ENCODE measurements at places on chromosomes 1 and 21. TPM values are rescaled to one million over a fixed set of nuclear protein-coding genes. Genes with fewer than 3 reads are reported as not detected.

DNA sequence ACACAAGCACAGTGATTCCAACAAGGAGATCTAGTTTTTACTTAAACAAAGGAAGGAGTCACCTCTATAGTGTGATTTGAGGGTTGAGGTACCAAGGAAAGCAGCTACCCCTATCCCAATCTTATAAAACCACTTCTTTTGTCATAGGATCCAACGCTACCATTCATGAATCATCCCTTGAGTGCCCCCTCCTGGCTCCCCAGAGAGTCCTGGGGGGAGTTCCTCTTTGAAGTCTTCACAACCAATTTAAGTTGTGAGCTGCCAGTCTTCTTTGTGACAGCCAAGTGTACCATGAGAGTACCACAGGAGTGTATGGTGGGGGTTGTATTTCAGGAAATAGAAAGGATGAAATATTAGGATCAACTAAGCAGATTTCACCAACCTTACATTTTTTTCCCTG is 39.1 kb upstream of the NHLH2 start:
- no peaks in the 10 kb centered on the region for H3K4me1 ChIP-seq
- H3K4me3 ChIP-seq: no peak overlapping the region
- H3K27ac ChIP-seq: no peak overlapping the region
- H3K27me3 ChIP-seq: peaks cover 8% of the 10 kb centered on the region
- no peaks in the 10 kb centered on the region for H3K36me3 ChIP-seq

DNA sequence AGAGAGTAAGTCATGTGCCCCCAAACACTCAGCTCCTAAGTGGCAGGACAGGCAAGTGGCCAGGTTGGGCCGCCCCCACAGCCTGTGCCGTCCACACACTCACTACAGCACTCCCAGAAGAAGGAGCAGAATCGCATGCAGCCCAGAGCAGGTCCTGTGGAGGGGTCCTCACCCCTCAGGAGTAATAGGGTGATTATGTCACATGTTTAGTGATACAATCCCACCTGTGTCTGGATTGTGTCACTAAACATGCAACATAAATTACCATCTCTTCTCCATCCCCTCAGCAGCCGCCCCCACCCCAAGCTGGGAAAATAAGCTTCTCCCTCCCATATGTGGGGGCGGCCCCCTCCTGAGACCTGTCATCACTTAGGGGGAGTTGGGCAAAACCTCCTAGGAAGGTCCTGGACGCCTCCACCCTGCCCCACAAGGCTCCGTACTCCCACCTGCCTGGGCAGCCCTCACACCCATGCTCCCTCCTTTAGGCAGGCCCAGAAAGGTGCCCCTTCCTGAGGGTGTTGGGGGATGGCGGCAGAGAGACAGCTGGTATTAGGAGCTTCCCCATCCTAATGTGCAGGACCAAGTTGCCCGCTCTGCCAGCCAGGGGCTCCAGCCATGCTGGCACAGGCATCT is 56.9 kb downstream of the STUM start:
- DNase-seq: no peak
- H3K36me3 ChIP-seq: no peaks in the 10 kb centered on the region
- no peaks in the 10 kb centered on the region for H3K4me1 ChIP-seq
- no peak overlapping the region for H3K27ac ChIP-seq
- no peak overlapping the region for H3K4me3 ChIP-seq

DNA sequence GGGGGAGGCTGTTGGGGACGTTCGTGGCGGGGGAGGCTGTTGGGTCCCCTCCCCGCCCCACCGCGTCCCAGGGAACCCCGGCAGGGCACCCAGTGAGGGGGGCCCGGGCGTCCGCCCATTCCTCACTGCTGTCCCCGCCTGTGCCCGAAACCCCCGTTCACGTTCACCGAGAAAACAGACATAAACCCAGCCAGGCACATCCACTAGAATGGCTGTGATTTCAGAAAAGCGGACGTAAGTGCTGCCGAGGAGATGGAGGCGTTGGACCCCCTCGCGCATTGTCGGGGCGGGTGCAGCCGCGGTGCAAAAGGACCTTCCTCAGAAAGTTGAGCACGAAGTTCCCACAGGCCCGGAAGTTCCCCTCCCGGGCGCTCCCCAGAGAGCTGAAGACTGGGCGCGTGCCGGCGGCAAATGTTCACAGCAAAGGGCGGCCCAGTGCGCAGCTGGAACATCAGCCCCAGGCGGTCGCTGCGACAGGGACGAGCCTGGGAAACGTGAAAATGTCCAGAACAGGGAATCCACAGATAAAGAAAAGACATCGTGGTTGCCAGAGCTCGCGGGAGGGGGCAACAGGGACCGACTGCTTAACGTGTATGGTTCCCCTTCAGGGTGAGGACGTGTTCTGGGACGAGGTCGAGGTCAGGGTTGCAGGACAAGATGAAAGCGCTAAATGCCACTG is 18.5 kb upstream of the SAMD11 start:
- H3K4me1 ChIP-seq: peaks cover 12% of the 10 kb centered on the region
- peak overlapping the region; percentile 68 for H3K27ac ChIP-seq
- peak overlapping the region; percentile 48 for H3K4me3 ChIP-seq
- peaks cover 8% of the 10 kb centered on the region for H3K27me3 ChIP-seq

DNA sequence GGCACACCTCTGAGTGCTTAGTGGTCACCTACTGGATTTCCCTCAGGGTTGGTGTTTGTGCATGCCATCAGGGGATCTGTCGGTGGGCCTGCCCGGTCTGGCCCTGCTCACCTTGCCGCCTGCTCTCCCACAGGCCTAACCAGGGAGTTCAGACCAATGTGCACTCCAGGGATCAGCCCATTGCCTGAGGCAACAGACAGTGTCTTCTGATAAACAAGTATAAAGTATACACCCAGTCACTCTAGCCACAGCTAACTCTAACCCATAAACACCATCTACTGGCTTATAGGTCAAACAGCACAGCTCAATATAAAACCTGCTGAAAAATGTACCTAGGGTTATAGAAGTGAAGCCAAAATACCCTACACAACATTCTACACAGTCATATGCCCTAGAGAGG is 1300.0 kb downstream of the PLA2G4A start:
- no peaks in the 10 kb centered on the region for H3K27me3 ChIP-seq
- no peaks in the 10 kb centered on the region for H3K36me3 ChIP-seq
- H3K27ac ChIP-seq: no peak overlapping the region
- H3K4me1 ChIP-seq: no peaks in the 10 kb centered on the region
- no peak for DNase-seq

The KCNT2 gene
- 0.49 TPM for total RNA-seq

DNA sequence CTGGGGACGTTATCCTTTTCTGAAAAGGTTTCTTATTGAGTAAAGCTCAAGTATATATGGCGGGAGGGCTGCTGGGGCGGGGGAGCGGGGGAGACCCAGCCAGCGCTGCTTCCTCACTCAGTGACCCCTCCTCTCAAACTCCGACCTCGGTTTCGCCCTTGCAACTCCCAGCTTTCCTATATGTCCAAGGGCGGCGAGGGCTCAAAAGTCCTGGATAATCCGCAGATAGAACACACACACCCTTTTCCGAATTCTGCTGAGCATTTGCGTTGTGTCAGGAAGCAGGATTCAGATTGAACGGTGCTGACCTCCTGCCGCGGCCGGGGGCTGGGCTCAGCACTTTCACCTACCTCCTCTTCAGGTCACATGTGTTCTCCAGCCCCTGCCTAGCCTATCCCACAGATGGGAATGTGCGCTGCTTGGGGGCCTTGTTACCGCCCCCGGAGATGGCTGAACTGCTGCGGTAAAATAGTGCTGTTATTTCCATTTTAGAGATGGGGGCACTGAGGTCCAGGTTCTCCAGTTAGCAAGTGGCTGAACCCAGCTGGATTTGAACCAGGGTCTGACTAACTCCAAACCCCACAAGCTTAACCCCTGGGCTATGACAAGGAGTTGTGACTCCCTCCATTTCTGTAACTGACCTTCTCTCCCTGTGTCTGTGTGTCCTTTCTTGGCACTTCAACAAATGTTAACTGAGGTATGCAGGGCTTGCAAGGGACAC is 795 bp upstream of the AHDC1 start:
- H3K36me3 ChIP-seq: no peaks in the 10 kb centered on the region
- peak overlapping the region; percentile 89 for H3K4me3 ChIP-seq
- DNase-seq: no peak
- peaks cover 4% of the 10 kb centered on the region for H3K27me3 ChIP-seq
- H3K27ac ChIP-seq: no peak overlapping the region
- peaks cover 61% of the 10 kb centered on the region for H3K4me1 ChIP-seq

The GPA33 gene
- 0.07 TPM for total RNA-seq

- no peaks in the 10 kb centered on the region for H3K36me3 ChIP-seq
- no peak overlapping the region for H3K27ac ChIP-seq
- no peak overlapping the region for H3K4me3 ChIP-seq
- H3K27me3 ChIP-seq: no peaks in the 10 kb centered on the region
Observed at GRCh38 chr21:26432410-26432809, 140.7 kb downstream of the CYYR1 start.

The VWA5B1 gene
- not detected for total RNA-seq

GRCh38 chr1:12336413-12336812 is 106.6 kb downstream of the VPS13D start:
- no peaks in the 10 kb centered on the region for H3K4me1 ChIP-seq
- no peak for DNase-seq
- H3K27me3 ChIP-seq: no peaks in the 10 kb centered on the region

The CD52 gene
- total RNA-seq: 90.7 TPM

GRCh38 chr1:56077206-56077605 is 502.2 kb downstream of the PLPP3 start:
- H3K27me3 ChIP-seq: no peaks in the 10 kb centered on the region
- H3K4me1 ChIP-seq: no peaks in the 10 kb centered on the region
- no peaks in the 10 kb centered on the region for H3K36me3 ChIP-seq
- H3K27ac ChIP-seq: no peak overlapping the region

DNA sequence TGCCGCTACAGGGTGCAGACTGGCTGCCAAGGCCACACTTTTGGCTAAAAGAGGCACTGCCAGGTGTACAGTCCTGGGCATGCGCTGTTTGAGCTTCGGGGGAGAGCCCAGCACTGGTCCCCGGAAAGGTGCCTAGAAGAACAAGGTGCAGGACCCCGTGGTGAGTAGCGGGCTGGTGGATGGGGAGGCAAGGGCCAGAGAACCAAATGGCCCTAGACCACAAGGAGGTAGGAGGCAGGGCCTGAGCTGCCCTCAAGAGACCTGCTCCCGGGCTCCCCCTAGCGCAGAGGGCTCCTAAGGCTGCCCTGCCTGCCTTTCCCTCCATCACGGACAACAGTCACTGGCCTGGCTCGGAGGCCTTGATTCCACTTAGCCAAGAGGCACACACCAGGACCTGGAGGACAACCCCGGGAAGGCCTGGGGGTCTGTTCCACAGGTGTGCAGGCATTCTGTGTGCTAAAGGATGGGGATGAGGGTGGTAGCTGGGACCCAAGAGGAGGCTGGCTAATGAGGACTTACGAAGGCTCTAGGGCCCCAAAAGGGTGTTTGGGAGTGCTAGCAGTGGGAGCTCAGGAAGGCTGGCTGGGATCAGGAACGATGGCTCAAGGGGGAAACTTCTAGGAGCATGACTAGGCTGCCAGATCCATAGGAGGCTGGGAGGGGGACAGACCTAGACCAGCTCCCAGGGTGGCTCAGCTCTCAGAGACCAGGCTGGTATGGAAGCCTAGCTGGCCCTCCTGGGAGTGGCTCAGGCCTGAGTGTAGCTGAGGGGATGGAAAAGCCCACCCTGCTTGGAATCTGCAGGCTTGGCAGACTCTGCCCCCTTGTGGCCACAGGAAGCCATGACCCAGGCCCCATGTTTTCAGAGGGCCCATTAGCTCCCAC is 742 bp downstream of the ARTN start:
- DNase-seq: peak; percentile 90
- H3K27ac ChIP-seq: no peak overlapping the region
- no peaks in the 10 kb centered on the region for H3K27me3 ChIP-seq
- H3K36me3 ChIP-seq: peaks cover 4% of the 10 kb centered on the region
- peaks cover 12% of the 10 kb centered on the region for H3K4me1 ChIP-seq

The CHD5 gene
- 0.16 TPM for total RNA-seq

The VSIG8 gene
- total RNA-seq: not detected

The BNIPL gene
- total RNA-seq: 0.84 TPM

The CYYR1 gene
- not detected for total RNA-seq

The IL24 gene
- not detected for total RNA-seq
